ENCODE measurements at places on chromosomes 7 and 10.
A peak's percentile ranks its signal among the peaks of the same experiment; 100 is the strongest.

DNA sequence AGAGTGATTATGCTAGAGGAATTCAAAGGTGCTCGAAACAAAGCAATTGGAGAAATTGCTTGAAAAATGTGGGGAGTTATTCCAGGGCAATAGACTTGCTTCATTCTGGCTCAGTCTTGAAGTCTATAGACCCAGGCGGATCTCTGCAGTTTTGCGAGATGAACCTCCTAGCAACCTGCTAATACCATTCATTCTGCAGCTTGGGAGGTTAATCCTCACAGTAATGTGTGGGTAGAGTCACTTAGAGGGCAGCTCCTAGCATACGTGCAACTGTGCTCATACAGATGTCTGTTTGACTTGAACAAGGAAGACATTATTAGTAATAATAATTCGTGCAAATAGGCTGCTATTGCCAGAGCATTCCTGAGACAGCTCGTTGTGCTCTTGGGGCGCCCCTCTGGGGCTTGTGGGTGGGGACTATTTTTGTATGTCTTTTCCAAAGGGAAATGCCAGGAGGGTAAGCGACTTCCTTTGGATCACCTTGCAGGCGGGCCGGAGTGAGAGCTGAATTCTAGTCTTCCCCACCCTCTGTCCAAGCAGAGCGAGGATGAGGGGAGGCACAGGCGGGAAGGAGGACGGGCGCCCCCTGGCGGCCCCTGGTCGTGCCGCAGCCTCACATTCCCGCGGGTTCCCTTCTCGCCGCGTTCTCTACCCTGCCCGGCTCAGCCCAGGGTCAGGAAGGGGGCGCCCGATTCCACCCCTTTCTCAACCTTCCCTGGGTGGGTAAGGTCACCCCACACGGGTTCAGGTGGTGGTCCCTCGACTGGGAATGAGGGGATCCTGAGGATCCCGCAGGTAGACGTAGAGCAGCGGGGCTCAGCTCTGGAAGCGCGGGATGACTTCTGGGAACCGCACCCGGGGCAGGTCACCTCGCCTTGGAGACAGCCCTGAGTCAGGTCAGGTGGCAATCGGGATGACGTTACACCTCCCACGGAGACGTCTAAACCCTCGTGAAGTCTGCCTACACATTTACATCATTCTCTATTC lies 241.5 kb downstream of the PHTF2 start:
- peak; percentile 27 for DNase-seq

DNA sequence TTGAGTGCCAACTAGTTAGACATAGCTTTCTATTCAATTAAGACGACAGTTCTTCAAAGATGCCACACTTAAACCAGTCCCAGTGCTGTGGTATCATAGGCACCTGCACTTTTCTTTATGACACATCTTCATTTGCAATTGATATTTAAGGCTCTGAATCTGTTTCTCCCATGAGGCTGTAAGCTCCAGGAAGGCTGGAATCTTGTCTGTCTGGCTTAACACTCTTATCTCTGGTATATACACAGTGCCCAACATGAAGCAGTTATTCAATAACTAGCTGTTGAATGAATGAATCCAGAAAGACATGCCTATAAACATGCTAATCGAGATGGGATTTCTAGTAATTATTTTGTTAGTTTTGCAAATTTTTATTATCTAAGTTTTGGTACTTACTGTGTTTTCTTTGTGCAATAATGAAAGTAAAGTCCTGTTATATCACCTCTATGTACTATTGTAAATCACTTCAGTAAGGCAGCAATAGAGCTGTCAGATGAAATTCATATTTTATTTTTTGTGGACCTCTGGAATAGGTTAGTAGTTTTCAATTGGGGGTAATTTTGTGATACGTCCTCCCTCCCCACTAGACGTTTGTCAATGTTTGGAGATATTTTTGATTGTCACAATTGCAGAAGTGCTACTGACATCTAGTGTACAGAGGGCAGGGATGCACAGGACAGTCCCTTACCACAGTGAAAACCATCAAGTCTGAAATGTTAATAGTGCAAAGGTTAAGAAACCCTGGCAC lies 51.3 kb upstream of the STEAP4 start:
- no peak for DNase-seq

DNA sequence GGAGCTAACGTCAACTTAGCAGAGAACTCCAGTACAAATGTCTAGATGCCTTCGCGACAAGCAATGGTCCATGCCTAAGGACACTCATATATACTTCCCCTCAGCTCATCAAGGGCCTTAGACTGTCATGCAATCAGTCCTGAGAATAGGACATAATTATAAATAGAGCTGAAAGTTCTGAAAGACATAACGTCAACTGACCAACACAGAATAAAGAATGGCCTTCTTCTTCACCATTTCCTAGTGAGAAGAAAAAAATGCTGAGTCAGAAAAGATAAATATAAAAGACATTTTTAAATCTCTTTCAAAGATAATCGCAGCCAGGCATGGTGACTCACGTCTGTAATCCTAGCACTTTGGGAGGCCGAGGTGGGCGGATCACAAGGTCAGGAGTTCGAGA lies 83.2 kb downstream of the ARMH3 start:
- DNase-seq: no peak

DNA sequence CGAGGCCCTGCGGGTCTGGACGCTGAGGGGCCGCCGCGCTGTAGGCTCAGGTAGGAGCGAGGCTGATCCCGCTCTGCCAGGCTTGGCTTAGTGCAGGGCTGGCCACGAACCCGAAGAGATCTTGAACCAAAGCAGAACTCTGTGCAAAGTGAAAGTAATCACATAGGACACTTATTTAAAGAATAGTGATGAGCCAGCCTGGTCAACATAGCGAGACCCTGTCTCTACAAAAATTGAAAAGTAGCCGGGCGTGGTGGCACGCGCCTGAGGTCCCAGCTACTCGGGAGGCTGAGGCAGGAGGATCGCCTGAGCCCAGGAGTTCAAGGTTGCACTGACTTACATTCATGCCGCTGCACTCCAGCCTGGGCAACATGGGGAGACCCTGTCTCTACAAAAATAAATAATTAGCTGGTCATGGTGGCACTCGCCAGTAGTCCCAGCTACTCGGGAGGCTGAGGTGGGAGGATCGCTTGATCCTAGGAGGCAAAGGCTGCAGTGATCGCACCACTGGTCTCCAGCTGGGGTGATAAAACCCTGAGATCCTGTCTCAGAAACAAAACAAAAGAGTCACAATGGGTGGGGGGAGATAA lies 541 bp downstream of the ZSCAN25 start:
- DNase-seq: no peak

DNA sequence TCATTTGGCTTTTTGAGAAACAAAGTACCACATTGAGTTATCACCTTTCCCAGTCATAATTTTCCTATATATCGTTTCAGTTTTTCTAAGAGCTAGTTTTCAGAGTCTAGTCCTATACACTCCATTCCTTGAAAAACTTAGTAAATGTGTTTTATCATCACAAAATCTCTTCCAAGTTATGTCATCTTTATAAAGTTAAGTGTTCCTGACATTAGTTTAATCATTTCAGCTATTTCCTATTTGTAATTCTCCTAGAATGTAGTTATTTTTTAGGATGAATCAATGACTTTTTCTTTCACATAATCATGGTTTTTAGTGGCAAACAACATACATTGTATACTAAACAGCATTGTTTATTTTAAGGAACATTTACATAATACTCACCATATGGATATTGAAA lies 191.7 kb upstream of the BET1 start:
- no peak for DNase-seq

DNA sequence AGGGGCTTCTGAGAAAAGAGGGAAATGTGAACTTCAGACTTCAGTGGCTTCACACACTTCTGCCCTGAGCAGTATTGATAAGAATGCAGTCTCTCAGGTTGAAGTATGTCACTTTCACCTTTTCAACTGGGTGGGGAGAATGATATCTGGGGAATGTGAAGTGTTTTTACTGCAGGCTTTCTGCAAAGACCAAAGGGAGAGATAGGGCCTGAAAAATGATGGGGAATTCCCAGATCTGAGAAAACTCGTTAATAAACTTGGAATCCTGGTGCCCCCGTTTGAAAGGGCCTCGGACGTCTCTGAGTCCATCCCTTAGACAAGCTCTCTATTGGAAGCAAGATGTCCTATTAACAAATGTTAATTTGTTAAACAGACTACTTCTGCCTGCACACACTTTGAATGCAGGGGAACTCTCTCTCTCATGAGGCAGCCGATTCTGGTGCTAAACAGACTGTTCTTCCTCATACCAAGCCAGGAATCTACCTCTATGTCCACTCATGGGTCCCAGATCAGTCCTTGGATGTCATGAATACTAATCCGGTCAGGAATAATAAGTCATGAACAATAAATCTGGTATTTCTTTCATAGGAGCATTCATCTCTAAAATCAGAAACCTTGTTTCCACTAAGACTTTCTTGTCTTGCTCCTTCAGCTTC lies 193.6 kb downstream of the JCAD start:
- no peak for DNase-seq

GRCh38 chr7:90570373-90570959 lies 25.7 kb upstream of the CDK14 start:
- no peak for DNase-seq

- DNase-seq: no peak
Measured at GRCh38 chr10:69957886-69958555, 94.6 kb upstream of the MACROH2A2 start.

DNA sequence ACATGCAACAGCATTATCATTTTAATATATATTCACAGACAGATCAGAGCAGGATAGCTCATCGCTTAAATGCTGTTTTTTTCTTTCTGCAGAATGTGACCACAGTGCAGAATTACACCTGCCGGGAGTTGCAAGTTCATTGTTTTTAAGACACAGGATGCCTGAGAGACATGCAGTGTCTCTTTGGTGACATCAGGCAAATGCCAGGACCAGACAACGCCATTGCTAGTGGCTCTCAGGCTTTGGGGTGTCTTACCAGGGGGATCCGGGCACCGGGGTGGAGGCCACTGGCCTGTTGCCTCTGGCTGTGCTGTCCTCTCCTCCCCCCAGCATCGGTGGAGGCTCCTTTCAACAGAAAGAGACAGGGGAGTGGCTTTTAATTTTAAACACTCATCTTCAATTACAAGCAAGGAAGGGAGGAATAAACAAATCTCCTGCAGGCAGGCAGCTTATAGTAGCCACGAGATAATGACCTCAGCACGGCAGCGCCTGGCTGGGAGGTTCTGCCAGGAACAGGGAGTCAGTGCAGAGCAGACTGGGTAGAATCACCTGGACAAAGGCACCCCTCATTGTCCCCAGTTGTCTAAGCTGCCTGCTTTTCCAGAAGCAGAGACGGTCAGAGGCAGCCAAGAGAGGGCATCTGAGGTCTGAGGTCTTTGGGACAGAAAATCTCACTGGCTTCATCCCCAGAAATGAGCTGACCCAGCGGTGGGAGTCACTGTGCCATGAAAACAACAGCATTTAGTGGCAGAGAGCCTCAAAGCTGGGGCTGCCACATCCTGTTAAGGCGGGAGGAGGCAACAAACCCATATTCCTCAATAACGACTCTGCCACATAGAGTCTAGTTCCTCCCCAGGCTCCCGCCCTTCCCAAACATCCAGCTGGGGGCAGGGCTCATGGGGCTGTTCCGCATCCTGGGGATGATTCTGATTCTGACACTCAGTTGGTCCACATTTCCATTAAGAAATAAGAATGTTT lies 148.4 kb downstream of the TCERG1L start:
- no peak for DNase-seq

GRCh38 chr7:40204581-40204980 lies 69.8 kb downstream of the SUGCT start:
- no peak for DNase-seq

DNA sequence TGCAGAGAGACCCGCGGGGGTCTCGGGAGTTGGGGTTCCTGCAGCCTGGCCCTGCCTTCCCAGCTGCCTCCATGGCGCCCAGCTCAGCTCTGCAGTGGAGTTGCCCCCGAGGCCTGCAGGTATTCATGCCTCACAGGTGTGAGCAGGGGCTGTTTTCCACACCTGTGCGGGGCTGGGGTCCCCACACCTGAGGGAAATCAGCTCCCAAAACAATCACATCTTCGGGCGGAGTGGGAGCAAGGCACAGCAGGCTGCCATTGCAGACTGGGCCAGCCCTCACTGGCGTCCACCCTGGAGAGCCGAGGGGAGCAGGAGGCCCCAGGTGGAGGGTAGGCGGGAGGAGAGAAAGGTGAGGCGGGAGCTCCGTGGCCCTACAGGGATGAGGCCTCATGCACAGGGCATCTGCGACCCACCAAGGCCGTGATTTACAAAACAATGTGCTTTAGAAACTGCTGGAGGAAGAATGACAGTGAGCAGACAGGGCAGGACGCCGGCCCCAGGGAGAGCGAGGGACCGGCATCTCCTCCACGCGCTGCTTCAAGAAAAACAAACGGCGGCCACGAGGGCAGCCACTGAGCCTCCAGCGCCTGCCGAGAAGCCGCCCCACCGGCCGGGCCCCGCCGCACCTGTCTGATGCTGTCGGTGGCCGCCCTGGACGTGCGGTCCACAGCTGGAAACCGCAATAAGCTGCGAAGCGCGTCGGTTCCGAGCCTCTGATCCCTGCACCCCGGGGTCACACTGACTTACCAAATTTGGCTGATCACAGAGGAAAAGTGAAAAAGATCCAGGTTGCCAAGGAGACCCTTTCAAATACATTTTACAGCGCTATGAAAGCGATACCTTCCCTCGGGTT lies 53.0 kb upstream of the PDGFA start:
- no peak for DNase-seq

GRCh38 chr10:34816085-34816496 lies 995 bp upstream of the PARD3 start:
- DNase-seq: no peak

DNA sequence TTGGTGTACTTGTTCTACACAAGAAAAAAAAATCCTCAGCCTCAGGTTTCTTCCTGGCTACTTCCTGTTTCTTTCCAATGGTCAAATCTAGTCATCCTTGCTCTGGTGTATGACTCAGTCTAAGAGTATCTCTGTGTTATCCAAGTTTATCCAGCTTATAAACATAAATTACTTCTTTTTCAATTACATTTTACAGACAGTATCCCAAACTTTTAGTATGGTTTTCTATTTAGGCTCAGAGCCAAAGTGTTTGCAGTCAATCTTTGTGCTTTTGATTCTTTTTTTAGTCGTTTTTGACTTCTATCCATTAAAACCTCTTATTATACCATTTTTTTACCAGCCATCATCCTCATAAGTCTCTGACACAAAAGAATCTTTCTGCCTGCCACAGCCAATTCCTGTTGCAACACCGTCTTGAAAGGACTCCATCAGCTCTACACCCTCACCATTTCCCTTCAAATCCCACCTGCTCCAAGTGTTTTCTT lies 294.6 kb downstream of the PTEN start:
- DNase-seq: no peak

DNA sequence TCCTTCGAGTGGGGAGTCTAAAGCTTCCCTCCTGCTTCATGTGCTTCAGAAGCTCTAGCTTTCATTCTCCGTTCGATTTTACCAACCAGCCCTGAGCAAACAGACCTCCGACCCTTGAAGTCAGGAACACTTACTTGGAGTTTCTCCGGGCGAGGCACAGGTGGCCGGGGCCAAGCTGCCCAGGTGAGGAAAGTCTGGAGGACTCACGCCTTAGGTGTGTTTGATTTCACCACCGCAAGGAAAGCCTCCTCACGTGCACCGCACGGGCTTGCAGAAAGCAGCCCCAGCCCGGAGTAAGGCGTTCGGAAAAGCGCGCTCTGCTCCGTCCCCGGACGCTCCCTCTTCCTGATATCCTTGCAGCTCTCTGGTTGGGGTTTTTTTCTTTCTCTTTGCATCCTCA lies 30.1 kb upstream of the CNPY1 start:
- no peak for DNase-seq
